Inflammatory macrophage treated with lipopolysaccharide for 1 hour (primary cell): ENCODE measurements at places on chromosomes 13 and 19.

- DNase-seq = peak; percentile 92
These were observed at the start of gene ZNF93 for GRCh38 chr19:19900729-19901444. ZNF93 (plus strand) TSS chr19:19900946; CDS start chr19:19901089, 143 bp downstream.

DNA sequence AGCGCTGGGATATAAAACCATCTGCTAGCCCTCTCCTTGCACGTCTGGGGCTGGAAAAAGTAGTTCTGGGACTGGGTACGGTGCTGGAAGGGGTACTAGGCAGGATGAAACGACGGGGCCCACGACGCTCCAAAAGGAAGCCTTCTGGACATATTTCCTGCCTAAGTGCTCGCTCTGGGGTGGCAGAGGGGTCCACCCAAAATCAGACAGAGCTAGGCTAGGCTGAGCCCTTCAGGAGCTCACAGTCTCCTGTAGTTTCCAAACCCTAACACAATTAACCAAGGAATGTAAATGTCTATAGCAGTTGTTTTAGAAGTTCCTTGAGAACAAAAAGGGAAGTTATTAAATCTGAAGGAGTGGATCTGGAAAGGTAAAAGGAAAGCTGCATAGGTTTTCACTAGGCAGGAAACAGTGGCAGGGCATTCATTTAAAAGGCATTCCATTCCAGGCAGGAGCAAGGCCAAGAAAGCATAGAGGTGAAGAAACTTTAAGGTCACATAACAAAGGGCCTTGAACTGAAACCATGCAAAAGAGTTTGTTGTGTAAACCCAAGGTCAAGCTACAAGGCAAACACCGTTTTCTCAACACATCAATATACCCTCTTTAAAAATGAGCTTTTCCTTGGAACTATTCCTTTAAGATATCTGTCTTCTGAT is 634 bp upstream of the DIAPH3 start:
- DNase-seq = no peak

GRCh38 chr19:2060884-2061494 is 9.9 kb upstream of the MKNK2 start:
- DNase-seq = peak; percentile 87

DNA sequence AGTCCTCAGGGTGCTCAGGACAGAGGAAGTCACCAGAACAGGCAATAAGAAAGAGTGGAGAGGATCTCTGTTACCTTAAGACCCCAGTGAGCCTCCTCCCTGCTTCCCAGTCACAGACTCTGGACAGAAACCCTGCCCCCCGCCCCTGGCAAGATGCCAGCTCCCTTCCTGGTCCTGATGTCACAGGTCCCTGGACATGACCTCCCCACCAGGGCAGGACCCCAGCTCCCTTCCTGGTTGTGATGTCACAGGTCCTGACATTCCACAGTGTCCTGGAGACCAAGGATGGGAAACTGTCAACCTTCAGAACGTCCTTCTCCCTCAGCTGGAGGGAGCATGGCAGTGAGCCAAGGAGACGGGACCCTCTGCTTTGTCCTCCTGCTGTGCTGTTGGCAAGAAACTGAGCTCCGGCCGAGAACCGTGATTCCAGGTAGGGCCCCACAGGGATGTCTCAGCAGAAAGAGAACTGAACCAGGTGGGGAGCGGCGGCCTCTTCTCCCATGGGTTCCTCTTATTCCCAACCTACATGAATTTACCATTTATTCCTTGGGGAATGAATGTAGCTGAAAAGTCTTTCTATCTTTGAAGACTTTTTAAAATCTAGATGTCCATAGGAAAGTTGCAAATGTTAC is at the start of gene SPACA7:
TSS of gene SPACA7 (plus strand) at position 306 of the 632 bp plus-strand sequence. CDS start at position 337, 31 bp downstream.
- no peak for DNase-seq

GRCh38 chr13:104057861-104058260 is 991.6 kb upstream of the SLC10A2 start:
- no peak for DNase-seq

- DNase-seq = no peak
These were observed 5.5 kb upstream of the TMTC4 start for GRCh38 chr13:100680131-100680530.

DNA sequence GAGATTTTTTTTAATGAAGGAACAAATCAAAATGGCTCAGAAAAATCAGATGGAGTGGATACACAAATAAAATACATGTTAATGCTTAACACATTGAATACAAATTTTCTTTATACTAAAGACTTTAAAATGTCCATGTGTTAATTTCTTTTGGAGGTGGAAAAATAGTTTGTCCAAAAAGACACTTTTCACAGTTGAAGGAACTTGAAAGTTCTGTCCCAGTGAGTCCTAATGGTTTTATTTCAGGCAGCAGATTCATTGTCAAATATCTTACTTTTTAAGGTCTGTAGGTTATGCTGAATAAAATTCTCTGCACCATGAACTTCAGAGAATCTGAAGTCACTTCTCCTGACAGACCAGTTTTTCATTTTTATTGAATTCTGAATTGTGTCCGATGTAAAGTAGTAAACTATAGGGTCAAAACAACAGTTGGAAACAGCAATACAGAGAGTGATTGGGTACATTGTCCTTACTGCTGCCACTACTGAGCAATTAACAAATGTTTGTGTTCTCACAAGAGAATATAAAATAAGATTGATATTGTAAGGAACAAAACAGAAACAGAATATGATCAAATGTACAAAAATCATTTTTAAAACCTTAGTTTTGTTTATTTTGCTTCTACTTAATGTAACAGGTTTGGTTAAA is 1.6 kb downstream of the LPAR6 start:
- no peak for DNase-seq
